Right ventricle myocardium superior (tissue), 1 donor: ENCODE measurements at places on chromosomes 1 and 21.

DNA sequence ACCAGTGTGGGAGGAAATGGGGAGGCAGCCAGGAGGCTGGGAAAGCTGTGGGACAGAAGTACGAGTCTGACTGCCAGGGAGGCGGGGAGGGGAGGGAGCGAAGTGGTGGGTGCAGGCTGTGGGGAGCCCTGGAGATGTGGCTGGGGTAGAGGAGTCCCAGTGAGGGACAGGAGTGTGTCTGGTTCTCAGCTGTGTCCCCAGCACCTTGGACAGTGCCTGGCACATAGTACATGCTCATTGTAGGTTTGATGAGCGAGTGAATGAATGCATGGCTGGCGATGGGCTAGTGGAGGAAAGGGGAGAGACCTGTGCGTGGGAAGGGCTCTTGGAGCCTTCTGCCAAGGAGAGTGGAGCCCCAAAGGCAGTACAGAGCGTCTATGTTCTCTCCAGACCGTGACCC, 104.1 kb downstream of the SIK1 start:
- DNase-seq = no peak

DNA sequence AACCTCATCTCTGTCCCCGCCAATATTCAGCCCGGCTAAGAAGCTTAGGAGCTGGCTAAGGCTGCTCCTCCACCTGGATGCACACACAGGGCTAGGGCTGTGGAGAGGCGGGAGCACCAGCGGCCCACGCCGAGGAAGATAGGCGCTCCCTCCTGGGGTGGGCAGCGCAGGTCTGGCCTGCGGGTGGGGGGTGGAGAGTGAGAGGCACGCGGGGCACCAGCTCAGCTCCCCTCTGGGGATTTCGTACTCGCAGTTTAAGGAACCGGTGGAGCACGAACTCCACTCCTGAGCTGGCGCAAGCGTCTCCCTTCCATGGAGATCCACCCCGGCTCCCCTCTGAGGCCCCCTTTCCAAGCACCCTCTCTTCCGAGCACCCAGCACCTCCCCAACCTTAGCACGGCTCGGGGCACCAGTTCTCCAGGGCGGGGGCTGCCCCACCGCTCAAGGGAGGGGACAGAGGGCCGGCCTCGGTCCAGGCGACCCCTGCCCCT, 433 bp upstream of the KAZN start:
- no peak for DNase-seq

DNA sequence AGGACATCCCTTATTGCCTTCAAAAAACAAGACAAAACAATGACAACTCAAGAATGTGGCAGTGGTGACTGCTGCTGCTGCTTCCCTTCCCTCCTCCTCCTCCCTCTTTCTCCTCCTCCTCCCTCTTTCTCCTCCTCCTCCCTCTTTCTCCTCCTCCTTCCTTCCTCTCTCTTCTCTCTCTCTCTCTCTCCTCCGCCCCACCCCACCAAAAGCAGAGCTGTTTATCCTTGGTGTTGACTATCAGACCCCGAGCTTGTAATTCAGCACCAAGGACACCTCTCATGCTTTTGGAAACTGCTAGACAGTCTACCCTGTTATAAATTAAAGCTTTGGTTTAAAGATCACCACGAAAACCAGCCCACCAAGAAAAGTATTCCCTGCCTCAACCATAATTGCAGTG, 72.4 kb upstream of the IFNAR2 start:
- DNase-seq = no peak

- DNase-seq = peak; percentile 59
Observed at GRCh38 chr1:206708058-206708457, 23.4 kb downstream of the MAPKAPK2 start.

- DNase-seq = no peak
Observed at GRCh38 chr21:21387916-21388315, 389.7 kb downstream of the NCAM2 start.

- DNase-seq = no peak
Observed at GRCh38 chr1:60017508-60018205, 55.9 kb downstream of the C1orf87 start.

DNA sequence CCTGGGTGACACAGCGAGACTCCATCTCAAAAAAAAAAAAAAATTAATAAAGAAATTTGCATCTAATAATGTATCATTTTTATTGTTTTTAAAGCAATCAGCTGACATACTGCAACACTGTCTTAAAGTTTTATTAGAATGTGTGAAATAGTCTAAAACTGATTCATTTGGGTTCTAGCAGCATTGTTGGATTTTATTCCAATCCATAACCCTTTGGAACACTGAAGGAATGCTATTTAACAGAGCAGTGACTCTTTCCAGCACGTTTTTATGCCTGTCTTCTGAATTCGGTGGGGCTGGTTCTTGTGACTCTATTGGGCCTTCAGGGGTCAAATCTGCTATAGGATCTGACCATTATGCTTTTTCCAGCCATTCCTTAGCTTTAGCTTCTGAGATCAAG, 18.2 kb upstream of the FMO4 start:
- DNase-seq = no peak

DNA sequence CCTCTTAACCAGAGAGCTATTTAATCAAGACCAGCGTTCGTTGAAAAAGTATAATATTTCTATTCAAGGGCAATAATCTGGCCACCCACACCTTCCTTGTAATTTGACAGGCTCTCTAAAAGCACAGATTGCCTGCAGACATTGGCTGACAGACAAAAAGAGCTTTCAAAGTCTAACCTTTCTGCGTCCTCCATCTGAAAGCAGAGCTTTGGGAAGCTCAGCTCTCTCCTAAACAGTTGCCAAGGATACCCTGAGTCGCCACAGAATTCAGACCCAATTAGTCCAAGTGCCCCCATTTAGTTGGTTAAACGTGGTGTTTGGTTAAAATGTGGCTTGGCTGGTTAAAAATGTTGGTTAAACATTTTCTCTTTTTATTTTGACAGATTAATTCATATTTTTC, 33.7 kb upstream of the PLA2G2C start:
- DNase-seq = no peak

- no peak for DNase-seq
Observed at GRCh38 chr1:203691447-203691846, 64.8 kb downstream of the ATP2B4 start.

DNA sequence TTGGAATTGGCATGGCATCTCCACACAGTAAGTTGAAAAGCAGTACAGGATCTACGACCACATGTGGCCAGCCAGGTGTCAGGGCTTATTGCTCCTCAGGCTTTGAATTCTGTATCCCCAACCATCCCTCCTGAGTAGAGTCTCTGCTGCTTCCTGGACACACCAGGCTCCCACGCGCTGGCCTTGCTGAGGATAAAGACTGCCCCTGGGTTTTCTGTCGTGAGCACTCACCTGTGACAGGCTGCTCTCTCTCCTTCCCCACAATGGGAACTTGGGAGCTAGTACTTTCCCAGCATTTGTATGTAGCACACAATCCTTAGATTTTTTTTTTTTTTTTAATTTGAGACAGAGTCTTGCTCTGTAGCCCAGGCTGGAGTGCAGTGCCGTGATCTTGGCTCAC, 33.6 kb downstream of the PBX1 start:
- no peak for DNase-seq

DNA sequence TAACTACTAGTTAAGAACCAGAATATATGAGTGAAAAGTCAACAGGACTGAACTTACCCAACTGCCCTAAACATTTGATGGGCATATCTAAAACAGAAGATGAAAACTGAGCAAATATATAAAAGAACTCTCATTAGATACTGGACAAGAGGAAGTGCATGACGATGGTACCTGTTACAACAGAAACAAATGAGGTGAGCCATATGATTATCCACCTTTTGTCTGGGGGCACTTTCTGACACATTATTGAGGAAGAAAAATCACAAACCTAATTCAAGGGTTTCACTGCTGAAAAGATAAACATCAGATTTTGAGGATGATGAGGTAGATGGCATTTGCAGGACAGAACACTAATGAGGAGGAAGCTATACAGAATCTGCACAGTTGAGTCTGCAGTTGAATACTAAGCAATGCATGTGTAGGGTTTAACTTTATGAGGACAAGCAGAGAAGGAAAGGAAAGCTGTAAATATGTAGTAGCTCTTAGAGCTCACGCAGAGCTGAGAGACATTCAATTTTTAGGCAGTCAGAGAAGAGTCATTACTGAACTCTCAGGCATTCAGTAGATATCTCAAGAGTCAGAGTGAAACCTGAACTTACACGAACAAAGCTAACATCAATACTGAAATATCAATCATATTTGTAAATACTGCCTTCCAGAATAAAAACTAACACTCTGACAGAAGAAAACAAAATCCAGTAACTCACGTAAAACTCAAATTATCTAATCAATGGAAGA, 262.1 kb downstream of the AKT3 start:
- DNase-seq = no peak

- DNase-seq = no peak
Observed at GRCh38 chr1:238960071-238960470, 426.3 kb upstream of the CHRM3 start.

GRCh38 chr1:10652626-10653025, 143.8 kb downstream of the CASZ1 start:
- DNase-seq = no peak

DNA sequence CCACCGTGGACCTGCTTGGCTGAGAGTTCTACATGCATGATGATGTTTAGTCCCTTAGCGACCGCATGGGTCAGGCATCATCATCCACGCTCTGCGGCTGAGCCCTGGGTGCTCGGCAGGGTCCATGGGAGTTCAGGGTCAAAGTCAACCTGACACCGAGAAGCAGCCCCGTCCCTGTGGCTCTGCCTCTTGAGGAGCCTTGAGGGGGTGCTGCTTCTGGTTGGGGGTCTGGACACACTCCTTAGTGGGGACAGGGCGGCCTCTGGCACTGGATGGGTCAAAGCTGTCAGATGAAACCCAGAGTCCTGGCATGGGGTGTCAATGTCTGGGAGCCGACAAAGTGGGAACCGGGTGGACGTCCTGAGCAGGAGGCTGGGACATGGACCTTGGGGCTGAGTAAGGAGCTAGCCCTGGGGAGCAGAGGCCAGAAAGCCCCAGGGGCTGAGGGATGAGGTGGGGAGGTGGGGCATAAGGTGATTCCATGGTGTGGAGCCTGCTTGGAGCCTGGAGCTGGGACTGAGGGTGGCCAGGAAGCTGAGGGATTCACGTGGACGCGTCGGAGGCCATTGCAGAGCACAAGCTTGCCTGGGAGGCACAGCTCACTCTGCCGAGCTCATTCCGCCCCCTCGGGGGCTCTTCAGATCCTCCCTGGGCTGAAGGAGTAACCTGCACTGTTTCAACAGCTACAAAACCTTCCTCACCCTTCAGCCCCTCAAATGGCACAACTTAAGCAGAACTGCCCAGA, 53.9 kb downstream of the UMODL1 start:
- no peak for DNase-seq

- DNase-seq = no peak
Observed at GRCh38 chr1:192879406-192879805, 70.6 kb downstream of the RGS2 start.

DNA sequence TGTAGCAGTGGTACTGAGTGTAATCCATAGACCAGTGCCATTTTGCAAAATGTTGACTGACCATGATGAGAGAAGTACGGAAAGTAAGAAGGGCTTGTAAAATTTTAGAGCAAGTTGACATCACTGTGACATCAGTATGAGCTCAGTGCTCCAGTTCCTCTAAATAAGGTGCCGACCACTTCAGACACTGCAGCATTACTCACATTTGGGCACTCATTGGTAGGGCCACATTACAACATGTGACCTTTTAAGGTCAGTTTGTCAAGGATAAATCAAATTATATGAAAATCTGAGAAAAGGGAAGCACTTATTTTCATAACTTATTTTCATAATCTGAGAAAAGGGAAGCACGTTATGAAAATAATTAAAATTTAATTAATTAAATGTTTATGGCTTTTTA, 128.0 kb upstream of the ERG start:
- no peak for DNase-seq

GRCh38 chr1:219427403-219427802, 185.5 kb downstream of the ZC3H11B start:
- DNase-seq = no peak

GRCh38 chr1:36835696-36836095, 198.6 kb downstream of the GRIK3 start:
- DNase-seq = no peak
